Foreskin fibroblast (primary cell): ENCODE measurements at places on chromosomes 12 and 14.

DNA sequence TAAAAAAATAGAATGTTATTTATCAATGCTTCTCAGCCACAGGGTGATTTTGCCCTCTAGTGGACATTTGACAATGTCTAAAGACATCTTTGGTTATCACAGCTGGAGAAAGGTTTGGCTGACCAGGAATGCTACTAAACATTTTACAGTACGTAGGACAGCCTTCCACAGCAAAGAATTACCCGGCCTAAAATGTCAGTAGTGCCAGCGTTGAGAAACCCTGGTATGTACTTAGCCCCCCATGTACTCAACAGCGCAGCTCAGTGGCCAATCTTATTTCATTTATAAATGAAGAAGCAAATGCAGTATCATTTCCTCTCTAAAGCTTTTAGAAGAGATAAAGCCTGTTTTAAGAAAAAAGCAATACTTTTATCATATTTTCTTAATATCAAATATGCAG, 5.8 kb downstream of the MARK3 start:
- peak; percentile 55 for DNase-seq

DNA sequence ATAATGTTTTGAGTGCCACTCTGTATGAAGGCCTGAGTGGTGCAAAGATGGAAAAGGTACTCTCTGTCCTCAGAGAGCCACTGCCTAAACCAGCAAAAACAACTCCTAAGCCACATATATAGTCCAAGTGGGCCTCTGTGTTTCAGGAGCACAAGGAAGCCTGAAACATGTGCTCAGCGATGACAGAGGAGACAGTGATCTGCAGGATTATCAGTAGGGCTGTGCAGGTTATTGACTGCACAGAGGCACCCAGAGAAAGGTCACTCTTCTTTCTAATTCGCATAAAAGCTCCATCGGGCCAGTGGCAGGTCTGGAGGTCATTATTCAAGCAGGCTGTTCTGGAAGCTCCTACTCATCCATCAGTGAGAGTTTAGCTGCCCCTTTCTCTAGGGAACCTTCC, 361.9 kb downstream of the BCL11B start:
- DNase-seq: no peak

DNA sequence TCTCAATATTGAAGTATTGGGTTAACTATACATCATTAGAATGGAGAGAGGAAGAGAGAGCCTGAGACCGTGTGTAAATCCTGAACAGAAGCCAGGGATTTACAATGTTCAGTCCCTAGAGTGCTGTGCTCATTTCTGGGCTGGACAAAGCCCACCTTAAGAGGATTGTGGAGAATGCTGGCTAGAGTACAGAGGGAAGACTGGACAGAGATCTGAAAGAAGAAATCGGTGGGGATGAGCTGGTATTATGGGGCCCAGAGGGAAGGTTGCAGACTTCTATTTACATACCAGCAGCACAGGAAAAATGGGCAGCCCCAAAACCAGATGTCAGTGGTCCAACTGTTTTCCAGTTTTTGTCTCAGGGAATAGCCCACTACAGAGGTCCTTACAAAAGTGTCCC, 42.3 kb downstream of the RTN1 start:
- no peak for DNase-seq

DNA sequence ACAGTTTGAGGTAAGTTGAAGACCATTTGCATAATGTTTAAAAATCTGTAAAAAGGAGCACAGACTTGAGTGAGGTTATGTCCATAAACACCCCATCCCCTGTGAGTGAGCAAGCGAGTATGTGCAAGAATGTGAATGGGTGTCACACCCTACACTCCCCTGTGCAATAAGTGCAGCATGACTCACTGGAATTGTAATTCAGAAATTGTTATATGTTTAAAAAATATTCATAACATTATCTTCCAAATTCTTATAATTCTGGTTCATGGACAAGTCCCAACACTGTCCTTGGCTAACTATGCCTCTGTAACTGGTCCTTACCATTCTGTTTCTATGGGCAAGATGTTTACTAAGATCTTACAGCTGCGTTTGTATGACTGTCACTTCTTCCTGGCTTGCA, 207.8 kb upstream of the FAR2 start:
- DNase-seq: no peak

GRCh38 chr12:45270951-45271350, 55.1 kb downstream of the ANO6 start:
- DNase-seq: no peak

DNA sequence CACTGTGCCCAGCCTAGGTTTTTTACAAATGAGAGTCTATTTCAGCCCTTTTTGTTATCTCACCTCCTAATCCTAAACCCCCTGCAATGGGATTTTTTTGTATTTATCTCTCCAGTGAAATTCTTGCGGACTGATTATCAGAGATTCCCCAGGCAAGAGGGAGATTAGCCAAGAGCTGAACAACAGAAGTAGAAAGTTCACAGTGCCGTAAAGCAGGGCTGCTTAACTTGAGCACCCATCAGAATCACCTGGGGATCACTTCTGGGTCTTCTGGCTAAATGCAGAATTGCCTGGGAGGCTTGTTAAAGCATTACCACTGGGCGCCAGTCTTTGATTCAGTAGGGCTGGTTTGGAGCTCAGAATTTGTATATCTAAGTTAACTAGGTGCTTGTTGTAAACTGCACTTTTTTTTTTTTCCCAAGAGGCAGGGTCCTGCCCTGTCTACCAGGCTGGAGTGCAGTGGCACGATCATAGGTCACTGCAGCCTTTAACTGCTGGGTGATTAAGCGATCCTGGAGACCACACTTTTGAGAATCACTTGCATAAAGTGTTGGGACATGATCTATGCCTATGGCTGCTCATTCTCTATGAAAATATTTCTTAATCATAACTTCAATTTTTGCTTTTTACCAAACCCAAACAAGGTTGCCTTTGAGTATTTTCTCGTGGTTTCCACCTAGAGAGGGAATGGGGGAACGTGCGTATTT, 1.1 kb upstream of the DPPA3 start:
- DNase-seq: no peak

GRCh38 chr12:3002646-3003045, 43.4 kb downstream of the TEAD4 start:
- DNase-seq: no peak

DNA sequence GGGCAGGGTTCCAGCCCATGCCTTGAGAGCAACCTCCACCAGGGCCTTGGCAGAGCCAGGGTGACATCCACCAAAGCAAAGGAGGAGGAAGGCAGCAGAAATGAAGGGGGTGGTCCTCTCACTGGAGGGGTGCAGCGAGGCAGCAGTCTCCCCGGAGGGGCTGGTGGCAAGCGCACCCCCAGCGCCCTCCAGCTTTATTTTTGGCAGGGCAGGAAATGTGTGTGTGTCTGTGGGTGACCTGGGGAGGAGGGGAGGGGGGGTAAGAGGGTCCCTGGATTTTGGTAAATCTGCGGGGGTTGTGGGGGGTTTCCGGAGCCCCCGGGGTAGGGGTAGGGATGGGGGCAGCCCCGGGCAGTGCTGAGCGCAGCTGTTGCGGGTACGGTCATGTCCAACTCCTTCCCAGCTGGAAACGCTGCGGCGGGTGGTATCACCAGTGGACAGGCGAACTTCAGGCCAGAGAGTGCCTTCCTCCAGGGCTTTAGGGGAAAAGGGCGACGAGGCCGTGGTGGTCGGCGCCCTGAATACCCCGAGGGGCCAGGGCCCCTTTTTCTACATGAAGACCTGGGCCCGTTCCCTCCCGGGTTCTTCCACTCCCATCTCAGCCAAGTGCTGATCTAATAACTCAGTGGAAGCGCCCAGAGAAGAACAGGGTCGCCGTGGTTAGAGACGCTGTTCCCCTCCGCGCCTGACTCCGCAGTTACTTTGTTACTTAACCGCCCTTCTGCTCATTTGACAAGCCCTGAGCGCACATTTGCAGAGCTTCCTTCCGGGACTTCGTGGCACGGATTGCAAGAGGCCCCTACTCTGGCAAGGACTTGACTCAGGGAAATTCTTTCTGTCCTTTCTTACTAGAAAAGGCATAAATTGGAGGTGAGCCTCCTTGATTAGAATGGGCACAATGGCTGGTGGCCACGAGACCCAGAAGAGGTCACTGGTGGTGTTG, 55.2 kb downstream of the FOS start:
- no peak for DNase-seq

- DNase-seq: peak; percentile 69
Observed at GRCh38 chr12:78442454-78442801, 422.1 kb upstream of the SYT1 start.

GRCh38 chr14:89430391-89431236, 13.6 kb upstream of the FOXN3 start:
- no peak for DNase-seq

- no peak for DNase-seq
Observed at GRCh38 chr12:72982356-72982755, 710.2 kb downstream of the TRHDE start.

- DNase-seq: peak; percentile 18
Observed at GRCh38 chr14:69682621-69683263, 71.3 kb downstream of the SUSD6 start.

GRCh38 chr14:64444984-64445845, 20.1 kb upstream of the AKAP5 start:
- peak; percentile 66 for DNase-seq

DNA sequence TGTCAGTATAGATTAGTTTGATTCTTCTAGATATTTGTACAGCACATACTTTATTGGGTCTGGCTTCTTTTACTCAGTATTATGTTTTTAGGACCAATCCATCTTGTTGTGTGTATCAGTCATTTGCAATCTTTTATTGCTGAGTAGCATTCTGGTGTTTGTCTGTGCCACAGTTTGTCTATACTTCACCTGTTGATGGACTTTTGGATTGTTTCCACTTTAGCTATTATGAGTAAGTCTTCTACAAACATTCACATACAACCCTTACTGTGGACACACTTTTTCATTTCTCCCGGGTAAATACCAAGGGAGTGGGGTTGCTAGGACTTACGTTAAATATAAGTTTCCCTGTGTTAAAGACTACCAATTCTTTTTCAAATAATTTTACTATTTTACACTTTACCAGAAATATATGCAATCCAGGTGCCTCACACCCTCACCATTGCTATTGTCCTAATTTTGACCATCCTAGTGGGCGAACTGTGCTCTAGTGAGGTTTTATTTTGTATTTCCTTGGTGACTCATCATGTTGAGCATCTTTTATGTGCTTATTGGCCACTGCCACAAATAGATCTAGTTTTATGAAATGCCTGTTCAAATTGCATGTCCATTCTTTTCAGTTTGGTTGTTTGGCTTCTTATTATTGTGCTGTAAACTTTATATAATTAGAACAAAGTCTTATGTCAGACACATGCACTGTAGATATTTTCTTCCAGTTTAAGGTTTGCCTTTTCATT, 304.7 kb upstream of the TMTC1 start:
- DNase-seq: peak; percentile 7
